WTC11 (cell line): ENCODE measurements at places on chromosomes 2 and 18. TPM values are rescaled to one million over a fixed set of nuclear protein-coding genes. Genes with fewer than 3 reads are reported as not detected.

GRCh38 chr2:69589973-69590652, 53.4 kb downstream of the AAK1 start:
- DNase-seq, result no peak

GRCh38 chr2:196165016-196165415, 6.4 kb downstream of the STK17B start:
- no peak for DNase-seq

DNA sequence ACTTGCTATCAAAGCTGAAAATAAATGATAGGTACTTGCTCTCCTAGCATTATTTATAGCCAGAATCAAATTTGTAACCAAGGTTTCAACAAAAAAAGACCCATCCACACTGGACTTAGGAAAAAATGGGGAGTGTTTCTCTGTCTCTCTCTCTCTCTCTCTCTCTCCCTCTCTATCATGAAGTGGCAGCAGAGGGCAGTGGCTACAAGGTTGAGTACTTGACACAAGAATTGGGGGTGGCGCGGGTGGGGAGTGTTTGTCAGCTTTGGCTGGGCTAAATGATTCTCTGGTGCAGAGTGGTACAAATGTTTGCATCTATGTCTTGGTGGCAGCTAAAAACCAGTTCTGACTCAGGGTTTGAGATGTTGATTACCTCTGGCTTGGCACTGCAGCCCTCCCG, 85.0 kb downstream of the RBM43 start:
- DNase-seq, result peak; percentile 17

- DNase-seq, result no peak
Measured at GRCh38 chr2:59196491-59196890, 955.4 kb upstream of the FANCL start.

DNA sequence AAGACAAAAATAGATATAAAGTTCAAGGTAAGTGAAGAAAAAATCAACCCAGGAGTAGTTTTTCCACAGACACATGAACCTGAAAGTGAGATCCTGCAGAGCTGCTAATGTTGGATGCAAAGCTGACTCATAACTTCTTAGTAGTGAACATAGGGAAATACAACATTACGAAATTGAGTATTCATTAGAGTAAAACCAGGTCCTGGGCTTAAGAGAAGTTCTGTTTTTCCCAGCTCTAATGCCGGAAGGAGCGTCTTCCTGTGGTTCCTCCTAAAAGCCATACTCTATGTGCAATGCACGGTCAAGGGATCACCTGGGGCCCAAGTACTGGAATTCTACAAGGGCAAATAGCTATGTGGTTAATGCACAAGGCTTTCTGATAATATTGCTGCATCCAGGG, 141.7 kb downstream of the RBMS1 start:
- no peak for DNase-seq

- DNase-seq, result no peak
Measured at GRCh38 chr2:172623249-172623965, 67.5 kb downstream of the PDK1 start.

DNA sequence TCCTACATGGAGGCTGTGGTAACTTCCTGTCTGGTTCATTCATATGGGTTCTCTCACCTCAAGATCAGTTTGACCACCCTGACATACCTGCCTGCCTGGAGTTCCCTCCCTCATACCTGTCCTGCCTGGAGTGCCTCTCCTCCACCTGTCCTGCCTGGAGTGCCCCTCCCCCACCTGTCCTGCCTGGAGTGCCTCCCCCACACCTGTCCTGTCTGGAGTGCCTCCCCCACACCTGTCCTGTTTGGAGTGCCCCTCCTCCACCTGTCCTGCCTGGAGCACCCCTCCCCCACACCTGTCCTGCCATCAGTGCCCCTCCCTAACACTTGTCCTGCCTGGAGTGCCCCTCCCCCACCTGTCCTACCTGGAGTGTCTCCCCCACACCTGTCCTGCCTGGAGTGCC, 461.9 kb downstream of the PTPRM start:
- peak; percentile 72 for DNase-seq

GRCh38 chr2:179467111-179467510, 202.5 kb upstream of the SESTD1 start:
- no peak for DNase-seq

- no peak for DNase-seq
Measured at GRCh38 chr2:232437195-232437571, 18.8 kb upstream of the ALPI start.

- DNase-seq, result no peak
Measured at GRCh38 chr18:75376004-75376403, 51.5 kb downstream of the SMIM21 start.

DNA sequence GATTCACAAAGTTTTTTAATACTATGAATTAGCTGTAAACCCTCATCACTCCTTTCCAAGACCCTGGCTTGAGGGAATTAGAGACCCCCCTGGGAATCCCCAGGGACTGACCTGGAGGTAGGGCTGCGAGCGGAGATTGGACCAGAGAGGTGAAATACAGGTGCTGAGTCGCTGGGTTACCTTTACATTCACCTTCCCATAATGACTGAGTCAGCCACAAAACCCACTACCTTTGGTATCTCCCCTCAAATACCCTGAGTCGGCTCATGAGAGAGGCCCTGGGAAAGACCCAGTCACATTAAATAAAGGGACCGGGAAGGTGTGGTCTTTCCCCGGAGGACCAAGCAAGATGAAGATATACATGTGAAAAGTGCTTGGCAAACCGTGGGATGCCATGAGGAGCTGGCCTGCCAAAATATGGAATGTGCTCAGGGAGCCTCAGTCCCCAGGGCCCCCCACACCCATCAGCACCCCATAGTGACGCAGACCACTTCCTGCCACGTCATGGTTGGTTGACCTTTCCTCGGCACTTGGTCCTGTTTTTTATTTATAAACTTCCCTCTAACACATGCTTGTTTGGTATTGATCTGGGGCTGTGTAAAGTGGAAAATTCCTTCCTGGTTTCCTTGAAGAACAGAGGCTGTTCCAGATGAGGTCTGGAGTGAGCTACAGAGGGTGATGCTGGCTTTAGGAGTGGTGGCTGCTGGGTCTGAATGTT, 51.4 kb downstream of the IL1RL2 start:
- no peak for DNase-seq

- DNase-seq, result no peak
Measured at GRCh38 chr18:71798986-71799673, 745.0 kb downstream of the CBLN2 start.

Gene IL36B
- not detected in 3 replicates for total RNA-seq

Gene CELF4
- 2.6 to 3.3 TPM (median 2.9 TPM) in 3 replicates for total RNA-seq

Gene CCDC88A
- 81.1 to 97.5 TPM (median 82.5 TPM) in 3 replicates for total RNA-seq

Gene ITGB6
- 0.07 to 0.14 TPM in 2 of 3 replicates, not detected in the other for total RNA-seq

Gene COL5A2
- 16.0 to 18.4 TPM (median 17.2 TPM) in 3 replicates for total RNA-seq

Gene ZBTB7C
- total RNA-seq, result 0.39 to 0.60 TPM (median 0.48 TPM) in 3 replicates

Gene C2orf92
- 5.2 to 7.9 TPM (median 6.9 TPM) in 3 replicates for total RNA-seq

Gene COA5
- total RNA-seq, result 29.3 to 35.4 TPM (median 34.7 TPM) in 3 replicates
